Left renal pelvis (tissue), 4 donors: ENCODE measurements at places on chromosomes 2 and 18.

- no peak for DNase-seq
Measured at GRCh38 chr2:147923846-147924245, 79.0 kb downstream of the ACVR2A start.

- no peak for DNase-seq
Measured at GRCh38 chr2:156309167-156309566, 23.4 kb downstream of the NR4A2 start.

DNA sequence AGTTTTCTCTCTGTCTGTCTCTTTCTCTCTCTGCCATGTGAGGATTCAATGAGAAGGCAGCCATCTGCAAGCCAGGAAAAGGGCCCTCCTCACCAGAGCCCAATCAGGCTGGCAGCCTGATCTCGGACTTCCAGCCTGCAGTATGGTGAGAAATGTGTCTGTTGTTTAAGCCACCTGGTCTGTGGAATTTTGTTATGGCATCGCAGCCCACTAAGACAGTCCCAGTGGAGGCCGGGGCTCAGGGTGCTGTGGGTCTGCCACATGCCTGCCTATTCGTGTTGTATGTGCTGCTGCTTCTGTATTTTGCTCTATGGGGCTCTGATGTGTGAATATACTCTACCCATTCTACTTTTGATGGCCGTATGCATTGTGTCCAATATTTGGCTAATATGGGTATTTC is 139.0 kb upstream of the HS6ST1 start:
- DNase-seq, result no peak

GRCh38 chr18:36017232-36017631 is 44.8 kb downstream of the RMP24 start:
- no peak for DNase-seq

DNA sequence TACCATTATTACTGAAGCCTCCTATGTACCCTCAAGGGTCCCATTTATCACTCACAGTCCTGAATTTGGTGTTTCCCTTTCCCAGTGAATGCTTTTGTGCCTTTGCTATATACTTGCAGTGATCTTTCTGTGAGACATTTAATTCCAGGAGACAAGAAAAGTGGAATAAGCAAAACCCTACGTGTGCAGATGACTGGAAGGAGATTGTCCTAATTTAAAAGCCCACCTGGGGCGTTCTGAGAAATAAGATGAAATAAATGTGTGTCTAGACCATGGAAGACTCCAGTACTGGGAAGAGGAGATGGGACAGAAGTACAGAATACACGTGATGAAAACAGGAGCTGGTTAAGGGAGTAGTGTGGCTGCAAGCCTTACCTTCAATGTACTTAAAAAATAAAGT is 19.3 kb downstream of the TYMS start:
- no peak for DNase-seq

- no peak for DNase-seq
Measured at GRCh38 chr18:67386032-67386431, 130.5 kb downstream of the DSEL start.

- no peak for DNase-seq
Measured at GRCh38 chr18:58431215-58431614, 197.7 kb downstream of the ALPK2 start.

DNA sequence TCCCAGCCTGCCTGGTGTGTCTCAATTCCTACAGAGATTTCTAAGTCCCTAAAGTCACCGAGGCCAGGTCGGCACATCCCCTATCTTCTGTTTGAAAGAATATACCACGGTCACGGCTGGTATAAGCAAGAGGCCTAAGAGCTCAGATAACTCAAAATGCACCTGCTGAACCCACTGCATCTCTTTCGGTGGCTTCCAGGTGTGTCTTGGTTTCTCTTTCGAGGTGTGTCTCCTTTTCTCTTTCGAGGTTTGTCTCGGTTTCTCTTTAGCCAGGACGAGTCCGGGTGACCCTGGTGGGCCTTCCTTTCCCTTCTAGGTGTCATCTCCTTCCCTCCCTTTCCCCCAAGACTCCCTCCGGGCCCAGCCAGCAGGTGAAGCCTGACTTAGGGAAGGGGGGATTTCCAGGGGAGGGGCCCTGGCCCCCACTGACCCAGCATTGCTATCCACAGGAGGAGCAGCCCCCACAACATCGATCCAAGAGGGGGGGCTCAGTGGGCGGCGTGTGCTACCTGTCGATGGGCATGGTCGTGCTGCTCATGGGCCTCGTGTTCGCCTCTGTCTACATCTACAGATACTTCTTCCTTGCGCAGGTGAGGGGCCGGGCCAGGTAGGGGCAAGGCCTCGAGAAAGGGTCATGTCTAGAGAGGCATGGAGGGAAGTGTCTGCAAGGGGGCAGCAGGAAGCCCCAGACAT is 8.4 kb downstream of the ITM2C start:
- no peak for DNase-seq

DNA sequence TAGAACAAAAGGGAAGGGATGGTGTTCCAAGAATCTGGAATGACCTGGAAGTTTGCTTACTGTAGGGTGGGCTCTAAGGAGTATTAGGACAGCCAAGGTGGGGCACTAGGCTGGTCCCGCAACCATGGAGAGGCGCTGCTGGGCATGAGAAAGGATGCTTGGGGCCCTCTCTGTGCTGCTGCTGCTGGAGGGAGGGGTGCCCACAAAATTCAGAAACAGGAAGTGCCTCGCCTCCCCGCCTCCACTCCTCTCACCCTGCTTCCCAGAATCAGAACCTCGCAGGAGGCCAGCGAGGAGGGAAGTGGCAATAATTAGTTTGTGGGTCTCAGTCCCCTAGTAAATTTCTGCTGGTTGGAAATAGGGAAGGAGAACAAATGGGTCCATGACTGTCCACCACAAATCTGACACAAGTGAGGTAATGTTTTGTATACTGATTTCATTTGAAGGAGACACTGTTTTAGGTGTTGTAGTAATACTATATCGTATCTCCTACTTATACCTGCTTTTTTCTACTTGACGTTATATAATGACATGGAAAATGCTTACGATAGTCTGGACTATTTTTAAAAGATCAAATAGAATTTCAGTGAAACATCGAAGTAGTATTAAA is 7.9 kb upstream of the PDCL3 start:
- DNase-seq, result no peak

- no peak for DNase-seq
Measured at GRCh38 chr18:51789871-51790270, 550.1 kb upstream of the DCC start.

DNA sequence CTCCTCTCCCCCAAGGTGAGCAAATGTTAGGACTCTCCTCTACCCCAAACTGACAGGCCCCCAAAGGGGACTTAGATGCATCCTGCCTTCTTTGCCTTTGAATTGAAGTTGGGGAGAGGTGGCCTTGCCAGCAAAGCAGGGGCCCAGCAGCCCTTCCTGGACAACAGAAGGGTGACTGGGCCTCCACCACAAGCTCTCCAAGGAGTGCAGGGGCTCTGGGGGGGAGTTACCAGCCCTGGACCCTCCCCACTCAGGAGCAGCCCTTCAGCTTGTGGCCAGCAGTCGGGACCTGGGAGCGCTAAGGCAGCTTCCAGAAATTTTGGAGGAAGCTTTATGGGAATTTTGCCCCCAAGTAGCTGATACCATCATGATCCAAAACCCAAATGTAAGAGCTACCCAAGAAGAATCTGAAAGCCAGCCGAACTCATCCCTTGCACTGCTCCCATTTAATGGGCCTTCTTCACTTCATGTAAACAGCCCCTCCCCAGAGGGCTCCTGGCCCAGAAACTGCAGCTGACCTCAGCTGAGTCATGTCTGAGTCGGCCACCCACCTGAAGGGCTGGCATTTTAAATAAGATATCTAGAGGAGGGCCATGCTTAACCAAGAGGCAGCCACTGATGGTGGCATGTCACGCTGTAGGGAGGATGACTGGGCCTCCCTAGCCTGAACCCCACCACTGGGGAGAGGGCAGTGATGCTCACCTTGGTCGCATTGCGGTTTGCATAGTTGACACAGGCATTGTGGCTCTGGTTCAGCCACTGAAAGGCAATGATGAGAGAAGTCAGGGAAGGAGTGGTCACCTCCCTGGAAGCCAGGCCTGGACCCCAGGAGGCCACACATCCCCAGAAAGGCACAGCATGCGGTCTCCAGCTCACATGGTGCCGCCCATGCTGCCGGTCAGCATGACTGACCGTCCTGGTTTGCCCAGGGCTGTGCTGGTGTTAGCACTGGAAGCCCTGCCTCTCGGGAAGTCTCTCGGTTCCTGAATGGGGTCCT is 71.5 kb downstream of the SFXN5 start:
- DNase-seq, result no peak

- DNase-seq, result no peak
Measured at GRCh38 chr2:190340369-190340768, 3.0 kb upstream of the INPP1 start.

GRCh38 chr2:239318151-239318611 is 82.6 kb downstream of the HDAC4 start:
- no peak for DNase-seq

GRCh38 chr2:226760412-226761194 is 39.0 kb downstream of the IRS1 start:
- DNase-seq, result no peak

GRCh38 chr2:227222292-227222691 is 57.9 kb downstream of the COL4A3 start:
- no peak for DNase-seq

DNA sequence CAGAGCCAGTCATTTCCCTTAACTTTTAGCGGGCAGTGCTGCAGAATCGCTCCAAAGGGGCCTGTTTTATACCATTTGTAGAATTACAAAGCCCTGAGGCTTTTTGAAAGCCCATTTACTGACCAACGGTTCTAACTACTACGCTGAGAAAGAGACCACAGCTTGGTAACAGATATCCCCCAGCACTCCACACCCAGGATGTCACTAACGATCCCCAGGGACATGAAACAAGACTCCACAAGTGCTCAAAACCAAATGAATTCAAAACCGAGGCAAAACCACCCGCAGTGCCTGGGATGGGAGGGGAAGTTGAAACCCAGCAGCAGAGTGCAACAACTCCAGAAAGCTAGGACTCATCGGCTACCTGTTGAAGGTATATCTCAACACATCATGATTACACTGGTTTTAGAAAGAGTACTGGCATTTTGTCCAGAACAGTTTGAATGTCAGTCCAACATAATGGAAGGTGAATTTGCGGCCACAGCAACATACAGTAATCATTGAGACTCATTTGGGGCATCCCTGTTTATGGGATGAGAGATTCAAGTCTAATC is 33.6 kb upstream of the LRP2 start:
- no peak for DNase-seq

DNA sequence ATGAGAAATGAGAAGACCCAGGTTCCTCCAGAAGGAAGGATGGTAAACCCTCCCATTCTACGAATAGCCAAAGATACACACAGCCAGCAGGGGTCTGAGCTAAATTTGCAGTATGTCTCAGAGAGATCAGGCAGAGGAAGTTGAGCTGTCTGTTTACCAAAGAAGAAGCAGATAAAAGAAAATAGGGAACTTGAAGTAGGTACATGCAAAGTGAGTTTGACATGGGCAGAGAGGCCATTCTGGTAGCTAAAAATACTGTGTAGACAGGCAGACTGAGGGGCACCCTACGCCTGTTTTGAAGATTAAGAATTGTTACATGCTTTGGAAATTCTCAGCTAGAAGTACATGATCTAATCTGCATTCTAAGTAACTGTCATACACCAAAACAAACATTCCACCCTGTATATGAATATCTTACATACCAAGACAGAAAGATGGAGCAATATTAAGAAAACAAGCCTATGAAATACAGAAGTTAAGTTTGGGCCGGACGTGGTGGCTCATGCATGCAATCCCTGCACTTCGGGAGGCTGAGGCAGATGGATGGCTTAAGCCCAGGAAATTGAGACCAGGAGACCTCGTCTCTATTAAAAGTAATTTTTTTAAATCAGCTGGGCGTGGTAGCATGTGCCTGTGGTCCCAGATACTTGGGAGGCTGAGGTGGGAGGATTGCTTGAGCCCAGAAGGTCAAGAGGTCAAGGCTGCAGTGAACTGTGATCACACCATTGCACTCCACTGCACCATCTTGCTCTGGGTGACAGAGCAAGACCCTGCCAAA is 157.9 kb downstream of the ANKRD44 start:
- no peak for DNase-seq

DNA sequence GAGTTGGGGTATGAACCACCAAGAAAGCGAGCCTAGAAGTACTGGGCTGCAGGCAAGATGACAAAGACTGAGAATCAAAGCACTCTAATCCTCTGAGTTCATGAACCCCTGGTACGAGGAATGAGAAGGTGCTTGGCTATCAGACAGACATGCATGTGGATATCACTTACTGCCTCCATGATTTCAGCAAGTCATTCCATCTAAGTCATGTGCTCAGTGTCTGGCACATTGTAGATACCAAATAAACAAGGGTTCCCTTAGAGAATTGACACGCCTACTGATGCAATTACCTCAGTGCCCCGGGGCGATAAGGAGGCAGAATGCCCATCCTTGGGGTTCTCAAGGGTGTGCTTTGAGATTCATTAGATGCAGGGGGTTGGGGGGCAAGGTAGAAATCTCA is 125.6 kb upstream of the PKDCC start:
- no peak for DNase-seq

- no peak for DNase-seq
Measured at GRCh38 chr2:83342860-83343329, 1116.2 kb downstream of the SUCLG1 start.

DNA sequence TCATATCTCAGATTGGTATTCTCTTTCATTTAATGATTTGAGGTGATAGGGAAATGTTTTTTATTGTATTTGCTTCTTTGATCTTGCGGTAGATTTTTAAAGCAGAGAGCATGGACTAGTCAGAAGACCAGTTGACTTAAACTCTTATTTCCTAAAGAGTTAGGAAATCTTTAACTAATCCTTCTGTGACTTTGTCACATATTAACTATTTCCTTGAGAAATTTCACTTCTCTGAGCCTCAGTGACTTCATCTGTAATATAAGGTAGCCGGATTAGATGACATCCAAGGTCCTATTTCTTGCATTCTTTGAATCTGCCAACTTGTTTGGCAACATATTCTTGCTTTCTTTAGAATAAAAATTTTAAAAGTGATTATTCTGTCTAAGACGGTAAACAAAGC is 55.6 kb downstream of the MTX2 start:
- DNase-seq, result no peak

GRCh38 chr2:85810371-85811179 is 56.8 kb downstream of the ATOH8 start:
- DNase-seq, result no peak

GRCh38 chr18:34707670-34708069 is 2.4 kb upstream of the DTNA start:
- DNase-seq, result peak; percentile 43
